ENCODE measurements at places on chromosomes 6 and 20.

- no peak for DNase-seq
Observed at GRCh38 chr6:7454696-7455358, 65.2 kb downstream of the RIOK1 start.

- no peak for DNase-seq
Observed at GRCh38 chr20:51189814-51190782, 167.2 kb upstream of the KCNG1 start.

DNA sequence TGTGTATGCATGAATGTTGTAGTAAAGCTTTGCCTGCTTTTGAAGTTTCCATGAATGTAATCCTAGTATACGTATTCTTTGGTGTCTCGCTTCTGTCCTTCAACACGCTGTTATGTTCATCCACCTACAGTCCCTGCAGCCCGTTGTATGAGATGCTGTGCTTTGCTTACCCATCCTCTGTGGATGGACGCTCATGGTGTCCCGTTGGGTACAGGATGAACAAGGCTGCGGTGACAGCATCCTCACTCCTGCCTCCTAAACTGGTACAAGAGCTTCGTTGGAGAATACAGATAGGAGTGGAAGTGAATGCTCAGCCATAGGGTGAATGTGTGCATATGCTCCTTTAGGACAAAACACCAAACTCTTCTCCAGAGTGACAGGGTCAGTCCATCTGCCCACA, 366.2 kb downstream of the ZFAND3 start:
- DNase-seq: no peak

- DNase-seq: no peak
Observed at GRCh38 chr6:70527071-70527737, 39.5 kb upstream of the SDHAF4 start.

- DNase-seq: no peak
Observed at GRCh38 chr20:44650771-44651433, 597 bp downstream of the ADA start.

GRCh38 chr20:12592756-12593155, 416.0 kb upstream of the SPTLC3 start:
- no peak for DNase-seq

DNA sequence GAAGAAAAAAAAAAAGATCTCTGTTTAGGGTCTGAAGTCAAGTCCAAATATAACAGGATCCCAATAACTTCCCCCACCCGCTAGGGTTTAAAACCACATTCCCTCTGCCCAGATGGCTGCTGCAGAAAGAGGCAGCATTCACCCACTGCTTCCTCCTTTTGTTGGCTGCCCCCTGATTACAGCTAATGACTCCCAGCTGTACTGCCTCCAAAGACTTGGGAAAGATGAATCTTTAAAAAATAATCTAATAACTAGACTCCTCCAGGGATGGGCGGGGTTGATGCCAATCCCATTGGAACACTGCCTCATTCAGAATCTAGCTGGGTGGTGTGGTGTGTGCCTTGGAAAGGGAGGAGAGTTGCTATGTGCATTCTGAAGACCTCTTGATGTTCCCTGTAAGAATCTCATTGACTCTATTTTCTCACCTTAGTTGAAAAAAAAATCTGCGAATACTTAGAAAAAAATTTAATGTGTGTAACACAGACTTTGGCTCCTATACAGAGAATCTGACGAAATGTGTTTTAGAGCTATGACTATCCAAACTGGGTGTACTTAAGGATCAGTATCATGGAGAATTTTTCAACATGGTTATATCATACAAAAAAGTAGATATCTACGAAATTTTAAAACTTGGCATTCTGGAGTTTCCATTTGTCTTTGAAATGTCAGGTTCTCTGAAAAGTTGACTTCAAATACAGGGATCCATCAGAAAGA, 174.0 kb downstream of the RNF144B start:
- no peak for DNase-seq

DNA sequence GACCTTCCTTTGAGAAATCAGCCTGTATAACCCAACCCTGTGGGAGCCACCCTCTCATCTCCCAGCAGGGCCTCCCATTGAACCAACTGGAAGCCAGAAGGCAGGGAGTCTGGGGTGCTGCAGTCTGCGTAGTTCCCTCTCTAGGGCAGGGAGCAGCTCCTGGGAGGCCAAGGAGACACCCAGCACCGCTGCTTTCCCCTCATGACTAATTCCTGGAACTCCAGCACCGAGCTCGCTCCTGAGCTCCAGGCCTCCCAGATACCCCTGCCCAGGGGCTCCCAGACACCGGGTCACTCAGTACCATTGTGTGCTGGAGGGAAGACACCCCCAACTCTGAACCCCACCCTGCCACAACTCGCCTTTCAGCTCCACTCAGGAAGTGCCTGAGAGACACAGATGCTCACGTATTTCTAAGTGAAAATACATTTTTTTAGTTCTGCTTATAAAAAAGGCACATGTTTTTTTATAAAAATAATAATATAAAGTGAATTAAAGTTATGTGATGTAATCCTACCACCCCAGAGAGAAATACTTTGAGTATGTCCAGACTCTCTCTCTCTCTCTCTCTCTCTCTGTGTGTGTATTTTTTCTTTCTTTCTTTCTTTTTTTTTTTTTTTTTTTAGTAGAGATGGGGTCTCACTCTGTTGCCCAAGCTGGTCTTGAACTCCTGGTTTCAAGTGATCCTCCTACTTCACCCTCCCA, 17.5 kb downstream of the PIM1 start:
- no peak for DNase-seq

- DNase-seq: no peak
Observed at GRCh38 chr20:39364320-39364719, 402.2 kb downstream of the DHX35 start.

- no peak for DNase-seq
Observed at GRCh38 chr6:10465629-10466499, 51.0 kb upstream of the TFAP2A start.

DNA sequence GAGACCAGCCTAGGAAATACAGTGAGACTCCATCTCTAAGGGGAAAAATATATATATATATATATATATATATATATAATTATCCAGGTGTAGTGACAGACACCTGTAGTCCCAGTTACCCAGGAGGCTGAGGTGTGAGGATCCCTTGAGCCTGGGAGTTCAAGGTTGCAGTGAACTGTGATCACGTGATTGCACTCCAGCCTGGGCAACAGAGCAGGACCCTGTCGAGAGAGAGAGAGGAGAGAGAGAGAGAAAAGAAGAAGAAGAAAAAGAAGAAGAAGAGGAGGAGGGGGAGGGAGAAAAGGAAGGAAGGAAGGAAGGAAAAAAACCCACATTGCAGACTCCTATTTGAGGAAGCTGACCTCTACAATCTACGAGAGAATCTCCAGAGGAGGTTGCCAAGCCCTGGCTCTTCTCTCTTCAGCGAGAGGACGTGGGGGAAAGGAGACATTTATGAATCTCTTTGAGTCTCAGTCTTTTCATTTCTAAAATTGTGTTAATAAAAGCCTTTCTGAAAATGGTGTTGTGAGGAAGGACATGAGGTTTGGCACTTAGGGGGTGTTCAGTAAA, 49.7 kb downstream of the COL11A2 start:
- DNase-seq: no peak

GRCh38 chr20:1283522-1284510, 17.7 kb downstream of the SNPH start:
- DNase-seq: no peak

GRCh38 chr20:15033269-15033668, 695.9 kb upstream of the FLRT3 start:
- DNase-seq: no peak

DNA sequence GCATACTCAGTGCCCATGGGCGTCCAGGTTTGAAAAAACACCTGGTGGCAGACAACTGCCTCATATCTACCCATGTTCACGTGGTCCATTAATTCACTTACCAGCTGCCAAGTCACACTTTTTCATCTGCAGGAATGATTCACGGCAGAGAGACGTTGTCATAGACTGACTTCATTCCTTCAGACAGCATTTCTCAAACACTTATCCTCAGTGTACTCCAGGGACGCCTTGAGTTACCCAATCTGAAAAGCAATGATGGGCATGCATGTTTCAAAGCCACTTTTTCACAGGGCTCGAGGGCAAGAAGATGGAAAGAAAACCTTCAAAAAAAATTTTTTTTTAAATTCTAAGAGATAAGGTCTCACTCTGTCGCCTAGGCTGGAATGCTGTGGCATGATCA, 6.0 kb downstream of the MMP24OS start:
- DNase-seq: no peak

- no peak for DNase-seq
Observed at GRCh38 chr20:38990728-38991127, 28.6 kb downstream of the DHX35 start.

- DNase-seq: no peak
Observed at GRCh38 chr6:91464201-91464600, 877.3 kb upstream of the MAP3K7 start.

DNA sequence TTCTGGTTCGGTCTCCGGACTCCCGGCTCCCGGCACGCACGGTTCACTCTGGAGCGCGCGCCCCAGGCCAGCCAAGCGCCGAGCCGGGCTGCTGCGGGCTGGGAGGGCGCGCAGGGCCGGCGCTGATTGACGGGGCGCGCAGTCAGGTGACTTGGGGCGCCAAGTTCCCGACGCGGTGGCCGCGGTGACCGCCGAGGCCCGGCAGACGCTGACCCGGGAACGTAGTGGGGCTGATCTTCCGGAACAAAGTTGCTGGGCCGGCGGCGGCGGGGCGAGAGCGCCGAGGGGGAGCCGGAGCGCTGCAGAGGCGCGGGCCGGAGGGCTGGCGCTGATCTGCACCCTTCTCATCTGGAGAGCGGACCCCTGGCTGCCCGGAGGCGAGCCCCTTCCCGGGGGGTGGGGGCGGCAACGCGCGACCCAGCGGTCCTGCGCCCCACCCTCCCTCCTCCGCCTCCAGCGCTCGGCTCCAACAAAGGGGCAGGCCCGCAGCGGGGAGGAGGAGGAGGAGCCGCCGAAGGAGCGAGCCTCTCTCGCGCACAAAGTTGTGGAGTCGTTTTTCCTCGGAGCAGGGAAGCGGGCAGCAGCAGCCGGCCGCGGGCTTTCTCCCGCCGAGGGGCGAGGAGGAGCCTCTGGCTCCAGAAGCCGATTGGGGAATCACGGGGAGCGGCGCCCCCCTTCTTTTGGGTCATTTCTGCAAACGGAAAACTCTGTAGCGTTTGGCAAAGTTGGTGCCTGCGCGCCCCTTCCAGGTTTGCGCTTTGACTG, at the start of gene UTRN:
Gene UTRN (plus strand): TSS at position 553 of the 765 bp plus-strand sequence. CDS start 6,494 bp downstream, outside the sequence.
- peak; percentile 58 for DNase-seq

DNA sequence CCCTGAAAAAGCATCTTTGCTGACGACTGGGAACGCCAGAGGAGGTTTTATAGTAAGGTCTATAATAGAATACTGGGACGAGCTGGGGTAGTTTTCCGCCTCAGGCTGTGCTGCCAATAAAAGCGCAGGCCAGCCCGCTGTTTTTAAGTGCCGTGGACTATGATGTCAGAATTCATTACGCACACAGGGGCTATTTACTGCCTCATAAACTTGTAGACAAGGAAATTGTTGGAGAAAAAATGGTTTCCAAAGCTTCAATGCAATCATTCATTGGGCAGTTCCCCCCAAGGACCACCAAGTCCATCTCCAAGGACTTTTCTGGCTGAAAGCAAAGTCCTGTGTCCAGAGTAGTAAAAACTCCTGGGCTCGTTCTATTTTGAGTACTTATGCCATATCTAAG, 20.4 kb upstream of the FOXF2 start:
- no peak for DNase-seq

DNA sequence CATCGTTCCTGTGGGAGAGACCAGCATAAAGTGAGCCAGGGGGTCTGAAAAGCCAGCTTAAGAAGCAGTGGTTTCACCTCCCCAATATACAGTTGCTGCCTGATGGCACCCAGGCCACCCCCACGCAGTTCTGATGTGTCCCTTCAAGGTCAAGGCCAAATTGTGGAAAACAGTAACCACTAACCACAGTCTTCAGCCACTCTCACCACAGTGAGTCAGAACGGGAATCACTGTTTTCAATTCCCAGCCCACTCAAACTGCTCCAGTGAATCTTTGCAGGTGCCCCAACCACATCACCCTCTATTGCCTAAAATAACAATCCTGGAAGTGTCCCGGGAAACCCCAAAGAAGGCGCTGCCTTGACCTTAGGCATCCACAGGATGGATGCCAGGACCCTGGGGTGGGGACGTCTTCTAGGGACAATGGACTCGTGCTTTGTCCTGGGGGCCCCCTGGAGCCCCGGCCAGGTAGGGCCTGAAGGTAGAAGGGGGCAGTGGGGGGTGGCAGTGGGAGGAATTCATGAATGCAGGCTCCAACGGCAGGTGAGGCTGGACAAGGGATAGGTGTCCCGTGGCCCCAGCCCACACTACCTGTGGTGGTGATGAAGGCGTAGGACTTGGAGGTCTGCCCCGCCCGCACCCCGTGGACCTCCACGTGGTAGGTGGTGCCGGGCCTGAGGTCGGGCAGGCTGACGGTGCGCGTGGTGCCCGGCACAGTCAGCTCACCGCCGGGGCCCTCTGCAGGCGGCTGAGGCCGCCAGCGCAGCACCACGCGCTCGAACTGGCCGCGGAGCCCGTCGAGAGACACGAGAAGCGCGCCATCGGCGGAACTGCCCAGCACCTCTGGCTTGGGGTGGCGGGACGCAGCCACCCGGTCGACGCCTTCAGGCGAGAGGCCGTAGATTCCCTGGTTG, 22.2 kb downstream of the TNXB start:
- peak; percentile 74 for DNase-seq

- DNase-seq: no peak
Observed at GRCh38 chr6:10268611-10269310, 146.1 kb downstream of the TFAP2A start.

DNA sequence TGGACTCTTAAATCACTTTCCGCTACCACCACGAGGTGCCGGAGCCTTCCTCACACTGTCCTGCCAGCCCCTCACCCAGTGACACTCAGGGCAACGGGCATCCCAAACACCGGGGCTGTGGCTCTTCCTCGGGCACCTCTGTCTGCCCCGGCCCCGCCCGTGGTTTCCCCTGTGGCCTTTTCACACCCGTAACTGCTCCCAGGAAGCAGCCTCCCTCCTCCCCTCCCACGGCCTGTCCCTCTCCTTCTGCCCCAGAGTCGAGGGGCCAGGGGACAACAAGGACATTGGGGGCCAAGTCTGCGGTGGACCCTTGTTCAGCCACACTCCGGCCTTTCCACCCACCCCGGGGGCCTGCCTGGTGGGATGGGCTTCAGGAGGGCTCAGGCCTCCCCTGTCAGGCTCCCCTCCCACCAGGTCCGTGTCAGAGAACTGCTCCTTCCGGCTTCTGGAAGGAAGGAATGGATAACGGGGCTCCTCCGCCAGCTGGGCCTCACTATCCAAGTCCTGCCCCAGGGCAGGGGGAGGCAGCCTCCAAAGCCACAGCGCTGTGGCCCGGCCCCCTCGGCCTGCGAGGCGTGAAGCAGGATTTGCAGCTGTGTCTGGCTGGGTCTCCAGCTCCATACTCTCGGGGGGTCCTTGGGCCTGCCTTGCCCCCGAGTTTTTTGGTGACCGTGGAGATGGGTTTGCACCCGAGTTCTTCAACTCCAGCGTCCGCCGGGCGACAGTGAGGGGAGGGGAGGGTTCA, 54.7 kb upstream of the CHRNA4 start:
- DNase-seq: no peak

DNA sequence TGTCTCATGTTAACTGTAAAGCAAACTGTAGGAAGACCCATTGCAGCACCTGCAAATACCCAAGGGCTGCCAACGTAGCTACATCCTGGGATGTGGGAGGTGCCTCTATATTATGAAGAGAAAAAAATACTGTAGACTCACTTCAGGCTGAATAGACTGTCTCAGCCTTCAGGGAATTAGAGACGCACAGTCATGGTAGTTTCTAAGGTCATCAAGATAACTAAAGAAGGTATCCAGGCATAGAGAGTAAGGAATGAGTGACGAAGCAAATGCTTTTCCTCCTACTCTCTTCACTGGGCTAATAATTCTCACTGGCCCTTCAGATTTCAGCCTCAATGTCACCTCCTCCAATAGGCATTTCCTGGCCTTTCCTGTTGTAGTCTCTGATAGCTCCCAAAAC, 121.6 kb upstream of the ECI2 start:
- DNase-seq: no peak

All from GM19239 (cell line).